ENCODE measurements at places on chromosomes 11 and 22.

GRCh38 chr11:73137262-73137943 is 4.7 kb downstream of the FCHSD2 start:
- no peak for DNase-seq
- H3K4me3 ChIP-seq, result no peak overlapping the region
- no peaks in the 10 kb centered on the region for H3K4me1 ChIP-seq
- peaks cover 20% of the 10 kb centered on the region for H3K36me3 ChIP-seq

- no peaks in the 10 kb centered on the region for H3K4me1 ChIP-seq
- H3K4me3 ChIP-seq, result no peak overlapping the region
- no peaks in the 10 kb centered on the region for H3K36me3 ChIP-seq
- H3K27me3 ChIP-seq, result peaks cover 98% of the 10 kb centered on the region
Observed at GRCh38 chr11:74268456-74268855, 43.0 kb downstream of the P4HA3 start.

DNA sequence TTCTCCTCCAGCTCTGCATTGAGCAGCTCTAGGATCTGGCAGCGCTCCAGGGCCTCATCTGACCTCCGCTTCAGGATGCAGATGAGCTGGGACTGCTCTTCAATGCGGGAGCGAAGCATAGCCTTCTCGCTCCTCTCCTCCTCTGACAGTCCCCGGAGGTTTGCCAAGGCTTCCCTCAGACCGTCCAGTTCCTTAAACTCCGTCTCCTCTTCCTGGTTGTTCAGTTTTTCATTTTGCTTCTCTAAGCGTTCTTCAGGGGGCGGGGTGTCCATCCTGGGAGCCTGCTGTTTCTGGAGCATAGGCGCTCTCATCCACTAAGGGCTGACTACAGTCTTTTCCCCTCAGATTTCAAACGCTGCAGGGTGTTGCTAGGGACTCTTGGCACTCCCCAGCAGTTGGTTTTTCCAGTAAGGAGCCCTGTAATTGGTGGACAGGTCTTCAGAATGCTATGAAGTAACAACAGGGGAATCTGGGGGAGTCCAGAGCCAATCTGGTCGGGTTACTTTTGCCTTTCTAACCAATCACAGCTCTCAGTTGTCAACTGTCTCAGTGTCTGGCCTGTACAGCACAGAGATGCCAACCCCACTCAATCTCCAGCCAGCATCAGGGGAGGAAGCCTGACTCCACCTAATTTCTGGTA is at the start of gene CCDC89:
TSS of gene CCDC89 (minus strand) at position 376 of the 640 bp plus-strand sequence. CDS start at position 311, 65 bp downstream.
- peaks cover 7% of the 10 kb centered on the region for H3K4me1 ChIP-seq
- no peak within 1 kb of the TSS for H3K4me3 ChIP-seq
- no peak within 1 kb of the TSS for H3K27ac ChIP-seq
- no peaks in the 10 kb centered on the region for H3K36me3 ChIP-seq
- DNase-seq, result no peak

DNA sequence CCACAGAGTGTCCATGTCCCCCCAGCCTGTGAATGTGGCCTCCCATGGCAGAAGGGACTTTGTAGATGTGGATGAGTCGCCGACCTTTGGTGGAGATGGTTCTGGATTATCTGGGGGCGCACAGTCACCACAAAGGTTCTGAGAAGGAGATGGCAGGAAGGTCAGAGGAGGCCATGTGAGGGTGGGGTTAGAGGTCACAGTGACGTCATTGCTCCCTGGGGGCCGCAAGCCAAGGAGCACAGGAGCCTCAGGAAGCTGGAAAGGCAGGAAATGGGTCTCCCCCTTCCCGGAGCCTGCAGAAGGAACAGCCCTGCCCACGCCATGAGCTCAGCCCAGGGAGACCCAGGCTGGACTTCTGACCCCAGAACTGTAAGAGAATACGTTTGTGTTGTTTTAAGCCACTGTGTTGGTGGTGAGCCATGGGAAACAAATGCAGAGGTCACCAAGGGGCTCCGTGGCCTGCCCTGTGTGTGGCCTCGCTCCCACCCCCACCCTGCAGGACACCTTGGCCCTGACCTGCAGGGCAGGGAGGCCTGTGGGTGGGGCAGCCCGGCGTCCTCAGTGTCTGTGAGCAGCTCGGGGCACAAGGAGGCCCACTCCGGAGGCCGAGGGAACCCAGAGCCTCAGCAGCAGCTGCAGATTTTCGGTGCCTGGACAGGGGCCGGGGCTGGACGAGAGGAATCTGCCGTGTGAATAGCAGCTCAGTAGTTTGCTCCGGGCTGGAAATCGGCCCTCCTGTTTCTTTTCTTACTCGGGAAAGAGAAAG is 32.1 kb downstream of the GRAMD4 start:
- peaks cover 16% of the 10 kb centered on the region for H3K4me1 ChIP-seq
- no peaks in the 10 kb centered on the region for H3K27me3 ChIP-seq
- H3K4me3 ChIP-seq, result no peak overlapping the region

DNA sequence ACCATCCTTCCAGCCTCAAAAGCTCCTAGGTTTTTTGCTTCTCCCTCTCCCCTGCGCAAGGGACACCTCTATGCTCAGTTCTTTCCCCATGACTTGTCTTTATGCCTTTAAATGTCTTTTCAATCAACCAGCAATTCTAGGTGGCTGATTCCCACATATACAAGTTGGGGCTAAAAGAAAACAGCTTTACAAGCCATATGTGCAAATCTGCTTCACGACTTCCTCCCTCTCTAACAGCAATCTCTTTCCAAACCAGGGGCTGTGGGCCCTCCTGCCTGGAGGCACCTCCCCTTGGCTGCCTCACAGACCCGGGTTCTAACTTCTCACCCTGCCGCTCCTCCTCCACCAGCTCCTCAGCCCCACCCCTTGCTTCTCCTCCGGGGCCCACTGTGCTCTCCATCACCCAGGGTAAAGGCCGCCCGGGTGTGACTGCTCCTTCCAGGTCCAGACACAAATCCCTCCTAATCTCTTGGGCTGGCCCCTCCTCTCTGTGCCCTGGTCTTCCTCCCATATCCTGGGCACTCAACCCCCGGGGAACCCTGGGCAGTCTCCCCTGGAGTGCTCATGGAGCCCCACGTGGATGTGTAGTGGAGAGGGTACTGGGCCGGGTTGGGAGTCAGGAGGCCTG is 14.1 kb downstream of the TMPRSS13 start:
- no peak overlapping the region for H3K27ac ChIP-seq
- H3K4me1 ChIP-seq, result no peaks in the 10 kb centered on the region
- no peak for DNase-seq
- no peaks in the 10 kb centered on the region for H3K36me3 ChIP-seq
- no peak overlapping the region for H3K4me3 ChIP-seq

GRCh38 chr11:15967166-15967565 is 389.2 kb downstream of the SOX6 start:
- peaks cover 16% of the 10 kb centered on the region for H3K36me3 ChIP-seq
- no peaks in the 10 kb centered on the region for H3K27me3 ChIP-seq
- no peak overlapping the region for H3K4me3 ChIP-seq
- peaks cover 93% of the 10 kb centered on the region for H3K4me1 ChIP-seq
- H3K27ac ChIP-seq, result peak overlapping the region; percentile 93

DNA sequence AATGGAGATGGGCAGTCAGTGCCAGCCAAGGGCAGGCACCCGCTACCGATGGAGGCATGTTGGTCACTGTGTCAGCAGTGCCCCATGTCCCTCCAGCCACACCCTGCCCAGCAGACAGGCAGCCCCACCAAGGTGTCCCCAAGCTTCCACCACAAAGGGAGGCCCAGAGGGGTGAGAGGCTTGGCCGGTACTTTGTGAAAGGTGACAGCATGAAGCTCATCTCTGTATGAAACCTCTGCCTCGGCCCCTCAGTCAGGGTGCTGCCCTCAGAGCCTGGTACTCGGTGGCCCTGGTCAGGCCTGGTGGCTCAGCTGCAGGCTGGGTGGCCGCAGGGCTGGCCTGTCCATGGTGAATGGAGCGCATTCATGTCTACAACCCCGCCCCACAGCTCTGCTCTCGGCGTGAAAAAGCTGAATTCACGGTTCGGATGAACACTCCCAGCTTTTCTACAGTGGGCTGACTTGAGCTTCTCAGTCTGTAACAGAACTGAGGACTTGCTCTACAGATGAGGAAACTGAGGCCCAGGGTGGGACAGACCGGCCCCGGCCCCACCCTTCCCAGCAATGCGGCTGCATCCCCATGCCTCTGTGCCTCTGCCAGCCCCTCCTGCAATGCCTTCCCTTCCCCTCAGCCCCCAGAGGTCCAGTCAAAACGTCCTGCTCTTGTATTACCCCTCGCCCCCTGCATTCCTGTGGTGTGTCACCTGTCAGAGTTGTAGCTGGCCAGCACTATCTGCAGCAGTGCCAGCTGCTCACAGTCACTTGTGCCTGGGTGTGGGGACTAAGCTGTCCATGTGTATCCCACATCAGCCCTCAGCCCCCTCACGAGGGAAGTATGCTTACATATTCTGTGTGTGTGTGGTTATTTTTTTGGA is 27.7 kb downstream of the RSPH14 start:
- H3K4me1 ChIP-seq, result no peaks in the 10 kb centered on the region
- H3K27ac ChIP-seq, result no peak overlapping the region
- no peak overlapping the region for H3K4me3 ChIP-seq
- no peak for DNase-seq
- no peaks in the 10 kb centered on the region for H3K27me3 ChIP-seq

DNA sequence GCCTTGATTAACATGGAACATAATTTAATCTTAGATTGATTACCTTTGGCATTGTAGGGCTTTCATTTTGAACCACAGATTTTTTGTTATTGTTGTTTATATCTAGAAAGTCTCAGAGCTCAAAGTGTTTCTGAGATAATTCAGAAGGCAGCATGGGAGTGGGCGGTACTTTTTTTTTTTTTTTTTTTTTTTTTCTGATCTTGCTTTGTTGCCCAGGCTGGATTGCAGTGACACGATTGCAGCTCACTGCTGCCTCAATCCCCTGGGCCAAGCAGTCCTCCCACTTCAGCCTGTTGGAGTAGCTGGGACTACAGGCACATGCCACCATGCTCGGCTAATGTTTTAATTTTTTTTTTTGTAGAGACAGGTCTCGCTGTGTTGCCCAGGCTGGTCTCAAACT is 21.5 kb downstream of the CAT start:
- DNase-seq, result no peak
- H3K36me3 ChIP-seq, result peaks cover 10% of the 10 kb centered on the region
- H3K4me1 ChIP-seq, result peaks cover 22% of the 10 kb centered on the region

DNA sequence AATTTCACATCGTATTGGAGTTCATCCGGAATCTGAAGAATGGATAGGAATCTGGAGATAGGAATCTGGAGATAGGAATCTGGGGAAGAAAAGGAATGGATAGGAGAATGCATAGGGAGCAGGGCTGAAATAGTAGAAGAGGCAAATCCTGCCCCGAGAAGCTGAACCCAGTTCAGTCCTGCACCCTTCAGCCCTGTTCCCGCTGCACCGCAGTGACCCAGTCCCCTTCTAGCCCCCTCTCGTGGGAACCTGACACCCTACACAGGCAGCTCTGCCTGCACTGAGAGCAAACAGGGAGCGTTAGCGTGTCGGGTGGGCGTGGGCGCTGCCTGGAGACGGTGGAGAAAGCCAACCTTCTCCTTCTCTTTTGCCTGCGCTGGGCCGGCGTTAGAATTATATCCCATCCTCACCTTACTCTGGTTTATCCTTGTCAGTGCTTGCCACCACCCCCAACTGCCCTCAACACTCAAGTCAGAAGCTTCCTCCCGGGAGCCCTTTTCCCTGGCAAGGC is 1.0 kb upstream of the CCKBR start:
- H3K4me3 ChIP-seq, result no peak overlapping the region
- no peak for DNase-seq
- no peaks in the 10 kb centered on the region for H3K36me3 ChIP-seq
- no peaks in the 10 kb centered on the region for H3K4me1 ChIP-seq
- H3K27ac ChIP-seq, result no peak overlapping the region

GRCh38 chr11:94100253-94100652 is 28.4 kb upstream of the PANX1 start:
- H3K27me3 ChIP-seq, result no peaks in the 10 kb centered on the region
- no peak for DNase-seq
- no peaks in the 10 kb centered on the region for H3K4me1 ChIP-seq
- H3K4me3 ChIP-seq, result no peak overlapping the region
- no peaks in the 10 kb centered on the region for H3K36me3 ChIP-seq

- peaks cover 61% of the 10 kb centered on the region for H3K27me3 ChIP-seq
- no peak overlapping the region for H3K27ac ChIP-seq
- no peaks in the 10 kb centered on the region for H3K36me3 ChIP-seq
- no peak for DNase-seq
- H3K4me1 ChIP-seq, result no peaks in the 10 kb centered on the region
Observed at GRCh38 chr11:112477581-112478317, 217.1 kb upstream of the PLET1 start.

DNA sequence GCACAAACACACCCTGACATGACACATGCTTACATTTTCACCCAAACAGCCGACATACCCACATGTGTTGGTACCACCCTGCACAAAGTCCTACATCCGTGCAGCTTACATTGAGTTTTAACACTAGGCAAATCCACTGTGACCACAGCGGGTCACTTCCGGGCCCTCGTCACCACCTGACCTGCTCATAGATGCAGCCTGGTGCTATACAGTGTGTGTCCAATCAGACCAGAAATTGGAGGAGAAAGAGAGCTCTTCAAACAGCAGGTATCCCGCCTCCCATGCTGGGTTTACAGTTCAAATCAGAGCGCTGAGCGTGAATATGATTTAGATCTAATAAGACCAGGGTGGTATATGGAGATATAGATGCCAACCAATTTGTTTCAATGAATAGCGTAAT is 35.4 kb downstream of the PHF21B start:
- no peaks in the 10 kb centered on the region for H3K36me3 ChIP-seq
- H3K4me1 ChIP-seq, result no peaks in the 10 kb centered on the region
- DNase-seq, result no peak
- H3K27me3 ChIP-seq, result peaks cover 96% of the 10 kb centered on the region
- H3K27ac ChIP-seq, result no peak overlapping the region
- H3K4me3 ChIP-seq, result no peak overlapping the region

DNA sequence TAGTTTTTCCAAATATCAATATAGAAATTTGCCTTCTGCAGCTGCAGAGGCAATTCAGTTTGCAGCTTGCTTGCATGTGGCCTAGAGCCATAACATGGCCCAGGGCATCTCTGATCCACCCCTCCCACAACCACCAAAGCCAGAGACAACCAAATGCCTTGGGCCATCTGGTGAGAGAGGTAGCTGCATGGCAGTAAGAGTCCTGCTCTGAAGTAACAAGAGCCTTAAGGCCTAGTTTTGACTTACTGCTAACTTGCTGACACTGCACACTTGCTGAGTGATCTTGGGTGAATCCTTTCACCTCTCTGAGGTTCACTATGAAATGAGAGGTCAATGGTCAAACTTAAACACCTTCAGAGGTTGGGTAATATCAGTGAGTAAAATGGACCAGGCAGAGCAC is 4.9 kb upstream of the SPECC1L start:
- no peak for DNase-seq
- peaks cover 6% of the 10 kb centered on the region for H3K36me3 ChIP-seq
- H3K27me3 ChIP-seq, result no peaks in the 10 kb centered on the region
- no peak overlapping the region for H3K4me3 ChIP-seq
- no peaks in the 10 kb centered on the region for H3K4me1 ChIP-seq
- no peak overlapping the region for H3K27ac ChIP-seq

DNA sequence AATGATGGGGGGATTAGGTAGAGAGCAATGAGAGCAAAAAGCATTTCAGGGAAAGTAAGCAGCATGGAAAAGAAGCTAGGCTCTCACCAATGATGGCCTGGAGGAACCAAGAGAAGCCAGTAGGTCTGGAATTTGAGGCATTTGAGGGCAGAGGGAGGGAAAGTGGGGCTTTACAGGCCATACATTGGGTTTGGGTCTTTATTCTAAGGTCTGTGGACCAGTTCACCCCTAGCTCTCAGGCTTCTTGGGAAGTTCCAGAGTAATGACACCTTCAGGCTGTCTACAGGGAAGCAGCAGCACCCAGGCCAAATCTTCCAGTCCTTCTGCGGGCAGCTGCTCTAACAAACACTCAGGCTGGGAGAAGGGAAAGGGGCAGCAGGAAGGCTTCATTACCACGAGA is 29.4 kb downstream of the ARFGAP2 start:
- no peaks in the 10 kb centered on the region for H3K4me1 ChIP-seq
- no peak overlapping the region for H3K4me3 ChIP-seq
- no peak for DNase-seq
- H3K36me3 ChIP-seq, result no peaks in the 10 kb centered on the region

GRCh38 chr22:39994566-39995392 is at the start of gene FAM83F:
Gene FAM83F (plus strand): TSS chr22:39994954. CDS start chr22:39995043, 89 bp downstream.
- peak; percentile 86 for DNase-seq
- peak within 1 kb of the TSS; percentile 64 for H3K27ac ChIP-seq
- peak within 1 kb of the TSS; percentile 70 for H3K4me3 ChIP-seq
- peaks cover 52% of the 10 kb centered on the region for H3K4me1 ChIP-seq

All from Calu3 (cell line).